Activated CD4-positive, alpha-beta T cell treated with anti-CD3 and anti-CD28 coated beads, Interleukin-10, Interleukin-2, amounts not matched to agents 100 ng/mL and 50 ng/mL, durations not matched to agents 16 hours and 8 hours (primary cell): ENCODE measurements at places on chromosomes 3 and 15.

DNA sequence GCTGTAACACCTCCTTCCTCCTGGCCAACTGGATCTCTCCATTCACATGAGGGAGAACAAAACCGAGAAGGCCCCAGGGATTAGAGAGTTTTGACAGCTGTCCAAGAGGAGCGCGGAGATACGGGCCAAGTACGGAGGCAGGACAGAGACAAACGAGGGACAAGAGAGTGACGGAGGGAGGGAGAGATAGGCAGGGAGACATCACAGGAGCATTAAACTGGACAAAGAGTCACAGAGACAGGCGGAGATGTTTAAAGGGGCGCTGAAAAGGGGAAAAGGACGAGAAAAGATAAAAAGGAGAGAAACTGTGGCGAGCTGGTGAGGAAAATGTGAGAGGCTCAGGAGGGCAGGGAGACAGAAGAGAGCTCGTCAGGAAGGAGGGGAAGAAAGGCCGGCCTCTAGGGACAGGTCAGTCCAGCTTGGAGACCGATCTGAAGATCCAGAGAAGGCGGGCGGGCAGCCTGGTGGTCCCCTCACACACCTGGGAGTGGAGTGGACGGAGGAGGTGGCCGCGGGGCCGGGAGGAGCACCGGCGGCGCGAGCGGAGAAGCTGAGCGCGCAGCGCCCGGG is 40.5 kb upstream of the ROPN1 start:
- no peak for DNase-seq

- no peak for DNase-seq
These were observed 6.3 kb downstream of the IDH3A start for GRCh38 chr15:78155355-78155939.

DNA sequence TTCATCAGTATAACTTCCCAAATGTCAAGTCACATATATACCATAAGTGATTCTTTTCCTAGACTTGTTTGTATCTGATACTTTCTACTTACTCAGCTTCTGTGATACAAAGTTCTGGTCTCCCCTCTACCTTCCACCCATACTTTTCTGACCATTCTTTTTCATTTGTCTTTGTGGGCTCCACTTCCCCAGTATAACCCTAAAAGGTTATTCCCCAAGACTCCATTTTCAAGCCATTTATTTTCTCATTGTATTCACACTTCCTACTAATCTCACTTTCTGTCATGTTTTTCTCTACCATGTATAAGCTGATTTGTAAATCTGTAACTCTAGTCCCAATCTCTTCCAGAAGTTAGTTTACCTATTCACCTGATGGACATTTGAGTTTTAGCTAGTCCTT is 34.0 kb downstream of the IQCB1 start:
- no peak for DNase-seq

DNA sequence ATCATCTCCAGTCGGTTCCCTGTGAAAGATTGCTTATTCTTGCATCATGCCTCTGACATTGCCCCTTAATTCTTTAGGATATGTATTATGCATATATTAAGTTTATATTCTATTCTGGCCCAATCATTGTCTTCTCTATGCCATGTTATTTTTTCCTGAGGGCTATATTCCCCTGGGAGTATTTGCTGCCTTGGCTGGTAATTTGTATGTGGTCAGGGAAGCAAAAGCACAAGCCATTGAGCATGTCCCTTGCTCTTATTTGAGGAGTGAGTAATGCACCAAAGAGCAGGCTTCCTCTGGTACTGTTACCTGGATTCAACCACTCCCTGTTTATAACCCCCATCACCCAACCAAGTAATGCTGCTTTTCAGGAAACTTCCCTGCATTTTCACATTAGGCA is 36.3 kb downstream of the STAC start:
- no peak for DNase-seq

GRCh38 chr15:91706322-91707032 is 147.0 kb upstream of the SLCO3A1 start:
- peak; percentile 91 for DNase-seq

DNA sequence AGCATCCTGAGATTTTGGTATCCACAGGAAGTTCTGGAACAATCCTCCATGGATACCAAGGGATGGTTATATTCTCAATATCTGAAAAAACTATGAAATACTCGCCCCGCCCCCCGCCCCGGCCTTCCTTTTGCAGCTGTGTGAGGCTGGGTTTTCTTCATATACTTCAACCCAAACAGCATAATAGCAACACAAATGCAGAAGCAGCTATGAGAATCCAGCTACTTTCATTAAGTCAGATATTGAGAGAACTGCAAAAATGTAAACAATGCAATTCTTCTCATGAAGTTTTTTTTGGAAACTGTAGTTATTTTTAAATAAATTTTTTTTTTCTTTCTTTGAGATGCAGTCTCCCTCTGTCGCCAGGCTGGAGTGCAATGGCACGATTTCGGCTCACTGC is 10.9 kb upstream of the IDH2 start:
- DNase-seq: no peak

- DNase-seq: no peak
These were observed 33.3 kb downstream of the TFDP2 start for GRCh38 chr3:142115867-142116668.
